Body of pancreas (tissue), 4 donors: ENCODE measurements at places on chromosomes 6 and 20.

DNA sequence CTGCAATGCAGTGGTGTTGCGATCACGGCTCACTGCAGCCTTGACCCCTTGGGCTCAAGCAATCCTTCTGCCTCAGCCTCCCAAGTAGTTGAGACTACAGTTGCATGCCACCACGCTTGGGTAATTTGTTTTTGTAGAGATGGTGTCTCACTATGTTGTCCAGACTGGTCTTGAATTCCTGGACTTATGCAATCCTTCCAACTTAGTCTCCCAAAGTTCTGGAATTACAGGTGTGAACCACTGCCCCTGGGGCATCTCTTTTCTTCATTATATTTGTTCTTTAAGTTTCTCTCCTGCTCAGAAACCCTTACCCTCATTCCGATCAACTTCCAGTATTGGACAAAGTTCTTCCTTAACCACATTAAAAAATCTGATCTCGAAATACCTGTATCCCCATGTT, 44.7 kb upstream of the DEK start:
- H3K36me3 ChIP-seq, result no peaks in the 10 kb centered on the region
- H3K27me3 ChIP-seq, result no peaks in the 10 kb centered on the region
- no peak overlapping the region for H3K4me3 ChIP-seq
- no peaks in the 10 kb centered on the region for H3K4me1 ChIP-seq
- H3K27ac ChIP-seq, result no peak overlapping the region

- H3K4me3 ChIP-seq, result no peak overlapping the region
- no peak overlapping the region for H3K27ac ChIP-seq
- H3K36me3 ChIP-seq, result no peaks in the 10 kb centered on the region
- peaks cover 10% of the 10 kb centered on the region for H3K4me1 ChIP-seq
Observed at GRCh38 chr6:144162977-144163376, 12.7 kb downstream of the STX11 start.

GRCh38 chr6:19736066-19736465, 101.1 kb upstream of the ID4 start:
- no peak for DNase-seq
- no peak overlapping the region for H3K27ac ChIP-seq
- no peaks in the 10 kb centered on the region for H3K36me3 ChIP-seq
- no peaks in the 10 kb centered on the region for H3K4me1 ChIP-seq

- no peaks in the 10 kb centered on the region for H3K4me1 ChIP-seq
- DNase-seq, result peak; percentile 53
- no peaks in the 10 kb centered on the region for H3K36me3 ChIP-seq
Observed at GRCh38 chr6:168132531-168133167, 53.6 kb upstream of the FRMD1 start.

GRCh38 chr6:14787677-14788076, 458.2 kb upstream of the JARID2 start:
- H3K27ac ChIP-seq, result no peak overlapping the region
- no peak for DNase-seq
- H3K27me3 ChIP-seq, result no peaks in the 10 kb centered on the region

DNA sequence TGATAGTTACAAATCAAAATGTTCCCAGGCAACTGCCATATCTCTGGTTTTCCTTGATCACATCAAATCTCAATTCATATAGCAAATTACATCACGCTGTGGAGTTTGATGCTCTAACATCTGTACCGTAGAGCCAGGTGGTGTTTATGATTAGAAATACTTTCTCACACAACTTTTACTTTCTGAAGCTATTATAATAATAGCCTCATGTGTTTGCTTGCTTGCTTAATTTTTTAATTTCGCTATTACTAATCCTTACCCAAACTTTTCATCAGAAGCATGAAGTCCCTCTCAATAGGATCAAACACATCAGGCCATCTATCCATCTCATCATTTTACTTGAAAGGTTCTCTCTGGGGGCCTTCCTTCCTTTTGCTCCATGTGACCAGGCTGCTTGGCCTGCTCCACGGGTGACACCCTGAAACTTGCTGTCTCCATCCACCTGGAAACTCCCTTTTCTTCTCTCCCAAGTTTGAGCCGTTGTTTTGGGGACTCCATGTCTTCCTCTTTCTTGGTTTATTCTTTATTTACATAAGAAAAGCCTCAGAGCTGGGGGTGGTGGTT, 75.4 kb downstream of the ADAT2 start:
- H3K36me3 ChIP-seq, result no peaks in the 10 kb centered on the region
- H3K27ac ChIP-seq, result no peak overlapping the region
- no peaks in the 10 kb centered on the region for H3K4me1 ChIP-seq
- H3K27me3 ChIP-seq, result no peaks in the 10 kb centered on the region
- DNase-seq, result no peak

GRCh38 chr6:40848868-40849514, 190.0 kb downstream of the UNC5CL start:
- no peaks in the 10 kb centered on the region for H3K27me3 ChIP-seq
- no peak for DNase-seq
- no peak overlapping the region for H3K4me3 ChIP-seq
- H3K36me3 ChIP-seq, result no peaks in the 10 kb centered on the region
- no peaks in the 10 kb centered on the region for H3K4me1 ChIP-seq

DNA sequence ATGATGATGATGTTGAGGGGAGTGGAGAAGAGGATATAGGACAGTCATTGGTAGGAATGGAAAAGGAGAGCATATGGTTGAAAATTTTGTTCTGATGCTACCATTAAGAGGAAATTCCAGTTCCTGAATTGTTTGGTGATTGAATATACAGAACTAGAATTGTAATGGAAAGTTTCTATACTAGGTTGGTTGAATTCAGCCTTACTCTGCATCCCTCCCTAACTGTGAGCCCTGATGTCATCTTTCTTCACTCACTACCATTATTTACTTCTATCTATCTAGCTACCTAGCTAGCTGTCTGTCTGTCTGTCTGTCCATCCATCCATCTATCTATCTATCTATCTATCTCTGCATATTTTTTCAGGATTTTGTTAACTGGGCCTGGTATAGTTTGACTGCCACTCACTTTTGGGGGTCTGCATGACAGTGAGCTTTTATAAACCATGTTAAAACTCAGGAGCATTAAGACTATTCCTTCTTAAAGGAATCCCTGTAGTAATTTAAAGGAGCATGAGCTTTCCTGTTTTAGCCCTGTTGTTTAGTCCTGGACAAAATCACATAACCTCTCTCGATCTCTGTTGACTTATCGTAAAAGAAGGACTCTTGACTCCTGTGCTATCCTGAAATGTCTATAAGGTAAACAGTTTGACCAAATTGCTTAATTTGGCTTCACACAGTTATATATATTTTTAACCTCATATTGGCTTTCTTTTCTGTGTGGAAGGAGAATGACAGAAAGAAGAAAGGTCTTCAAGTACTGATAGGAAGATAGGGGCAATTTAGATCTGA, 71.4 kb downstream of the AKAP7 start:
- no peak for DNase-seq
- no peaks in the 10 kb centered on the region for H3K36me3 ChIP-seq
- no peak overlapping the region for H3K27ac ChIP-seq
- H3K4me1 ChIP-seq, result no peaks in the 10 kb centered on the region

- H3K27ac ChIP-seq, result no peak overlapping the region
- DNase-seq, result no peak
- H3K4me3 ChIP-seq, result no peak overlapping the region
- H3K4me1 ChIP-seq, result peaks cover 31% of the 10 kb centered on the region
- no peaks in the 10 kb centered on the region for H3K27me3 ChIP-seq
Observed at GRCh38 chr6:6966569-6966968, 141.2 kb upstream of the RREB1 start.

GRCh38 chr6:22057962-22058361, 238.9 kb downstream of the PRL start:
- no peaks in the 10 kb centered on the region for H3K36me3 ChIP-seq
- no peaks in the 10 kb centered on the region for H3K4me1 ChIP-seq
- DNase-seq, result no peak
- H3K4me3 ChIP-seq, result no peak overlapping the region
- no peaks in the 10 kb centered on the region for H3K27me3 ChIP-seq

GRCh38 chr20:59518881-59519706, 85.2 kb upstream of the PHACTR3 start:
- no peak overlapping the region for H3K4me3 ChIP-seq
- H3K27ac ChIP-seq, result no peak overlapping the region
- H3K4me1 ChIP-seq, result no peaks in the 10 kb centered on the region

DNA sequence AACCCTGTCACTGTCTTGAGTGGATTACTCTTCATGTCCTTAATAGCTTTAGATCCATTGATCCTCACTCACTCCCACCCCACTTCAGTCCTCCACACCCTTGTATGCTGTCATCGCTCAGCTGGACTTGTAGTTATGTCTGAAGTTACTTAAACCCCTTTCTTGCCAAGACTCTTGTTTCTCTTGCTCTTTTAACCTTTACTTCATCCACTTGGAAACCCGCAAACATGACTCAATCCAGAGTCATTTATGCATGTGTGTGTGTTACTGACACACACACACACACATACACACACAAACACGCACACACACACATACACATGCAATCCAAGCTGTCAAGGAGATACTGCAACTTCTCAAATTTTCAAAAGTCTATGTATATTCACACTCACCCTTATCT, 341.8 kb downstream of the SYNE1 start:
- no peaks in the 10 kb centered on the region for H3K27me3 ChIP-seq
- no peak overlapping the region for H3K27ac ChIP-seq
- DNase-seq, result no peak
- no peaks in the 10 kb centered on the region for H3K36me3 ChIP-seq
- peaks cover 4% of the 10 kb centered on the region for H3K4me1 ChIP-seq

DNA sequence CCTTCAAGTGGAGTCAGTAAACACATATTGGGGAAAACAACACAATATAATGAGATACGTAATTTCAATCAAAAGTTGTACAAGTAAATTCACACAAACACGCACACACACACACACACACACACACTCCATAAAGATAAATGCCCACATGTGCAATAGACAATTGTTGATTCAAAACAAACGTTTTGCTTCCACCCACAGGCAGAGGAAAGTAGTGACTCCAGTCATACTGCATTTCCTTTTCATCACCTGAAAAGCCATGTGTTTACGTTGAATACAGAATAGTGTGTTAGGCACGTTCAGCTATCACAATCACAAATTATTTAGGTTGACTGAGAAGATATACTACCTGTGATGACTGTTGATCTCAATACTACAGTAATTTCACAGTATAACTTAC, 443.8 kb upstream of the MANEA start:
- no peak overlapping the region for H3K4me3 ChIP-seq
- no peak overlapping the region for H3K27ac ChIP-seq
- no peak for DNase-seq
- H3K27me3 ChIP-seq, result no peaks in the 10 kb centered on the region
- no peaks in the 10 kb centered on the region for H3K36me3 ChIP-seq
- H3K4me1 ChIP-seq, result no peaks in the 10 kb centered on the region

DNA sequence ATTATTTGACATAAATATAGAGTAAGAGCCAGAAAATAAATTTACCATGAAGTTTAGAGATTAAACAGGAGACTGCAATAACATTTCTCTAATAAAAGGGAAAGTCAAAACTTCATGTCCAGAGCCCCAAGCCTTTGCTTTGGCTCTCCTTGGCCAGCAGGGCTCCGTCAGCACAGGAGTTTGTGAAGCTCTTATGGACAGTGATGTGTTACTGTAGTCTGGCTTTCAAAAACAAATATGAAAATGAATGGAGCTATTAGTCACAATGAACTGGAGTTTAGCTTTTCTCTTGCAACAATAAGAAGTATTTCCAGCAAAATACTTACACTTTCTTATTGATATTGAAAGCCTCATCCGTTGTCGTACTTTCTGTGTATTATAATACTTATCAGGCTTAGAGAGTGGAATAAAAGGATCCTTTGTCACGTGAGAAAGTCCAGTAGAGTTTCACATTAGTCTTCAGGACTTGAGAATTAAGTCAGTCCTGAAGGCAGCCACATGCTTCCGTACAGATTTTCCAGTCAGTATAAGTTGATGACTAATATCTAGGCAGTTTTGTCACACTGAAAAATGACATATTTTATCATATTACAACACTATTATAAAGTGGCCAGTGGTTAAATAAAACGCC, 117.0 kb upstream of the PRL start:
- no peak overlapping the region for H3K4me3 ChIP-seq
- H3K4me1 ChIP-seq, result no peaks in the 10 kb centered on the region
- H3K27me3 ChIP-seq, result no peaks in the 10 kb centered on the region
- no peaks in the 10 kb centered on the region for H3K36me3 ChIP-seq
- H3K27ac ChIP-seq, result no peak overlapping the region

- H3K36me3 ChIP-seq, result no peaks in the 10 kb centered on the region
- no peaks in the 10 kb centered on the region for H3K27me3 ChIP-seq
- no peak overlapping the region for H3K4me3 ChIP-seq
Observed at GRCh38 chr20:37755665-37756064, 61.8 kb downstream of the CTNNBL1 start.

- H3K4me3 ChIP-seq, result no peak overlapping the region
- peaks cover 3% of the 10 kb centered on the region for H3K4me1 ChIP-seq
- no peak overlapping the region for H3K27ac ChIP-seq
- no peaks in the 10 kb centered on the region for H3K27me3 ChIP-seq
- no peak for DNase-seq
- H3K36me3 ChIP-seq, result peaks cover 5% of the 10 kb centered on the region
Observed at GRCh38 chr6:89339565-89339964, 13.0 kb downstream of the UBE2J1 start.

DNA sequence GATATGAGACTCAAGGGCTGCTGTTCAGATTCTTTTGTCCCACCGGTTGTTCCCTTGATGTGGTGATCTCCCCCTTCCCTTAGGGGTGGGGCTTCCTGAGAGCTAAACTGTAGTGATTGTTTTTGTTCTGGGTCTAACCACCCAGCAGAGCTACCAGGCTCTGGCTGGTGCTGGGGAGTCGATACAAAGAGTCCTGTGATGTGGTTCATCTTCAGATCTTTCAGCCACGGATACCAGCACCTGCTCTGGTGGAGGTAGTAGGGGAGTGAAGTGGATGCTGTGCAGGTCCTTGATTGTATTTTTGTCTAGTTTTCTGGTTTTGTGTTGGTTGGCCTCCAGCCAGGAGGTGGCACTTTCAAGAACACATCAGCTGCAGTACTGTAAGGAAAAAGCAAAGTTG, 801.6 kb downstream of the EPHA7 start:
- H3K27me3 ChIP-seq, result no peaks in the 10 kb centered on the region
- DNase-seq, result no peak
- no peak overlapping the region for H3K4me3 ChIP-seq
- no peaks in the 10 kb centered on the region for H3K36me3 ChIP-seq
- H3K27ac ChIP-seq, result no peak overlapping the region

DNA sequence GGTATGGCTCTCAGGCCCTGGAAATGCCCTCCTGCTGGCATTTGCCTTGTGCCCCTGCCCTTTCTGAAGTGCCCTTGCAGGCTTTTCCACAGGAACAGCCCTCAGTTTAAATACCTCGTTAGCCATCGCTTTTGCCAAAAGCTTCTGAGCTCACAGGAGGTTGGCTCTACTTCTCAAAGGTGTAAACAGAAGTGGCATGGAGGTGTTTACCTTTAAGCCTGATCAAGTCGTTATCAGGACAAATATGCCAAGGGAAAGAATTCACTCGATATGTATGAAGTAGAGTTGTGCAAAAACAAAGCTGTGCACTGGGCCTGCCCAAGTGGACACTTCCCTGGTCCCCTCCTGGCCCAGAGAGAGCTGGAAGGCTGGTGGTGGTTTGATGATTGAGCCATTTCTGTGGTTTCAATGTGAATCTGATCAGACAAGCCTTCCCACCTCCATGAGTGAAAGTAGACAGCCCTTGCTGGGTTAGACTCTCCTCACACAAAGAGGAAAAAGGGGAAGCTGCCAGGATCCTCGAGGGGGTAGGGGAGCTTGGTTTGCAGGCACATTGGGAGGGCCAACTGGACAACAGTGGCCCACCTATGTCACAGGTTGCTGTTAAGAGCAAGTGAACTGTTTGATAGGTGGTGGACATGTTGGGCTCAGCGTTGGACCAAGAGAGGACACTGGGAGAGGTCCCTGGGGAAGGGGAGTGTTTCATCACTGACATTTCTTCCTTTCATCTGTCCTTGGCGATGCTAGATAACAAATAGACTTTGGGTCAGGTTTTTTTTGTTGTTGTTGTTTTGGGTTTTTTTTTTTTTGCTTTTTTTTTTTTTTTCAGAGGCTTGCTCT, 98.7 kb downstream of the ZDHHC14 start:
- no peaks in the 10 kb centered on the region for H3K36me3 ChIP-seq
- DNase-seq, result peak; percentile 29
- peaks cover 14% of the 10 kb centered on the region for H3K4me1 ChIP-seq
- H3K4me3 ChIP-seq, result no peak overlapping the region
- no peaks in the 10 kb centered on the region for H3K27me3 ChIP-seq
- H3K27ac ChIP-seq, result peak overlapping the region; percentile 3
